ENCODE measurements at places on chromosomes 2 and 18.

DNA sequence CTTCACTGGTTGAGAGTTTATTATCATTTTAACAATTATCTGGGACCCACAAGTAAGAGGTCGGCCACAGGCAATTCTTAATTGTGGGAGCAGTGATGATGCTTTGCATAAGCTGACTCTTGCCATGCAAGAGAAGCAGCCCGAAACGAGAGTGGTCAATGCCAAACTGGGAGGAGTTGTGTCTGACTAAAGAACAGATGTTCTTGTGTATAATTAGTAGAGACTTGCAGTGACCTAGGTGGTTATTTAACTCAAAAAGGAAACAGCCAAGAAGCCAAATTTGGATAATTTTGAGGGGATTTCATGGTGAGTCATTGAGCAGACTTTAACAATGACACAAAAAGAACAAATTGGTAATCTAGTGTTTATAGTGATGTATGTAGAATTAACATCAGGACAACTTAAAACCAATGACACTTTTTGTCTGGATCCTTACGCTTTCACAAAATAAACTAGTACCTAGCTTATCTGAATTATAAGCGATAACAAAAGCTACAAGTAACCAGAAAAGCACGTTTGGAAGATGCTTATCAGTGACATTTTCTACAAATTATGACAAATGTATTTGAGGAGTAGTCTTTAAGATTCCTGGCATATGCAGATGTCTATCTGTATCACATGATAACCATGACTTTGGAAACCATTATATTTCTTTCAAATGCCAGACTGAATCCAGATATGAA lies 184.7 kb upstream of the DLGAP1 start:
- peak; percentile 64 for DNase-seq

DNA sequence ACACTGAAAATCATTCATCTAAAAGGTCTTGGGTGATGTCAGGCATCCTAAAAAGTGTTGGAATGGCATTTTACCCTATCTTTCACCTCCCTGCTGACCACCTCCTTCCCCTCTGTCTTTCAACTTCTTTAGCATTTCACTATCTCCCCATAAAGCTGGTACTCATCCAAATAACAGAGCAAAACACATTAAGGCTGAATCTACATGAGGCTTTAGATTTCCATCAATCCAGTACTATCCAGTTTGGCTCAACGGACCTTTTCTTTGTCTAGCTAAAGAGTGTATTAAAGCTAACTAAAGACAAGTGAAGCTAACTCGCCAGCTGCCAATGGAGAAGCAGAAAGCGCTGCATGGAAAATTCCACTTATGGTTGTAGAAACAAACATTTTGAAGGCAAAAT lies 122.5 kb upstream of the NCKAP5 start:
- no peak for DNase-seq

GRCh38 chr18:23618862-23619387 lies 32.6 kb upstream of the NPC1 start:
- peak; percentile 71 for DNase-seq

DNA sequence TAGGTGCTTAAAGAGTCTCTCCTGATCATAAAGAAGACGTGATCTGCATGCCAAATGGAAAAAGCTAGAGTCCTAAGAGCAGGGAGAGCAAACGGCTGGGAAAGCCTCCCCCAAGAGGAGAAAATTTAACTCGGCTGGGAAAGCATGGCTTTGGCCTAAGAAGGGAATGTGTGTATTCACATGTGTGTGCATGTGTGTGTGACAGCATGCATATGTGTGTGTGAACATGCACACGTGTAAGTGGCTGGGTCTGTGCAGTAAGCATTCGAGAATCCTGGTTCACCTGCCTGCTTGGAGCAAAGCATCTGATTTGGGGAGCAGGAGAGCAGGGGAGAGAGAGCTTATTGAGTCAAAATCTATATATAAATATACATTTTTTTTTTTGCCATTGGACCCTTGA lies 30.1 kb upstream of the BCL11A start:
- DNase-seq: no peak

DNA sequence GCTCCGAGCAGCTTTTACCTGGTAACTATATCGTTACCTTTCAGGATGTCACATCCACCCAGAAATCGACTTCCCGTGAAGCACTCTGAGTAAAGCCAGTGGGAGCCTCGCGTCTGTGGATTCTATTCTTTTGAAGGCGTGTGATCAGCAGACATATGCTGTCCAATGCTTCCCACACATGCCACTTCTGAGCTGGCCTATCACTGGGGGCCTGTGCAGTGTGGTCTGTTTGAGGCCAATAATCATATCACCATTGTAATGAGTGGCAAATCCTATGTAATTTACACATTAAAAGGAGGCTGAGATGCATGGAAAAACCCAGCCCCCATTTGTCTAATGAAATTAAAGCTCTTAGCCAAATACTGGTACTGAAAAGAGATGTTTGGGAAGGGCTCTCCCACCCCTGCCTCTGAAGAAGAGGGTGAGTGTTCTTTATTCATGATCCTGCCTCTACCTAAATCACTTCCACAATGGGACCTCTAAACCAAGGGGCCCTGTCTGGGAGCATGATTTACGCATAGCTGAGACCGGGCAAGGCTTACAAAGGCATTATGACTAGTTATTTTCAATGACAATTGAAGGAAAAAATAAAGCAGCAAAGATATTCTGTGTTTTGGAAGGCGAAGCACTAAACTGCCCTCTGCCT lies 686.8 kb downstream of the ZEB2 start:
- no peak for DNase-seq

GRCh38 chr2:147558620-147559019 lies 286.2 kb upstream of the ACVR2A start:
- no peak for DNase-seq
